ENCODE measurements at places on chromosomes 12 and 14. TPM values are rescaled to one million over a fixed set of nuclear protein-coding genes. Genes with fewer than 3 reads are reported as not detected.

Gene CYP46A1
- polyA plus RNA-seq = 2.0 TPM

Gene KRT2
- polyA plus RNA-seq = not detected

Gene RNASE1
- polyA plus RNA-seq = 267 TPM

Gene PLXNC1
- polyA plus RNA-seq = 15.1 TPM

Gene NRXN3
- polyA plus RNA-seq = 8.4 TPM

Gene TMEM132D
- polyA plus RNA-seq = 0.49 TPM

Gene FKBP11
- polyA plus RNA-seq = 15.2 TPM

Gene RPL10L
- not detected for polyA plus RNA-seq

Gene CATSPERB
- 0.16 TPM for polyA plus RNA-seq

Gene C12orf50
- not detected for polyA plus RNA-seq

Gene MYO1H
- 0.40 TPM for polyA plus RNA-seq

Gene NR1H4
- 0.15 TPM for polyA plus RNA-seq

Gene KRT73
- polyA plus RNA-seq = not detected
